ENCODE measurements at places on chromosomes 16 and 17.

- DNase-seq, result no peak
These were observed 5.3 kb downstream of the CYGB start for GRCh38 chr17:76532072-76532651.

DNA sequence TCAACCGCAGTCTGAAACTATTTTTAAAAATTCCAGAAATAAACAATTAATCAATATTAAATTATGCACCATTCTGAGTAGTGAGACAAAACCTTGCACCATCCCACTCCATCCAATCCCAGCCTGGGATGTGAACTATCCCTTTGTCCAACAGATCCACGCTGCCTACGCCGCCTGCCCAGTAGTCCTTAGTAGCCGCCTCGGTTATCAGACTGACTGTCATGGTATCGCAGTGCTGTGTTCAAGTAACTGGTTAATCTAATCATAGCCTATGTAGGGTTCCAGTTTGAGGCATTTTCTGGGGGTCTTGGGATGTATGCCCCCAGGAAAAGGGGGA, 437.7 kb downstream of the HS3ST3B1 start:
- no peak for DNase-seq

DNA sequence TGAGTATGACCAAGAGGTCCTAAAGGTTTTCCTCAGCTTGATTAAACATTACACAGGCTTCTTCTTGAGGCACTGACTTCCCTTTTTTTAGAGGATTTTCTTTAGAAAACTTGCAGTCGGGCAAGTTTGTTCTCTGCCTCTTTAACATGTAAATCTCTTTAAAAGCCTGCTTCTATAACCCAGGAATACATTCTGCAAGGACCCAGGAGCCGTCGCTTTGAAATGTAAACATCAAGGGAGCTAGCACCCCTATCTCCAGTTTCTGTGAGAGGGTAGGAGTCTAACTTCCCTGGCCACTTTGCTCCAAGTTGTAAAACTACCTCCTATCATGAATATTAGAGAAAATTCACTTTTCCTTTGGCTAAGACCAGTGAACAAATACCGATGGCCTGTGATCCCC, 201.5 kb upstream of the CPHXL start:
- DNase-seq, result no peak

DNA sequence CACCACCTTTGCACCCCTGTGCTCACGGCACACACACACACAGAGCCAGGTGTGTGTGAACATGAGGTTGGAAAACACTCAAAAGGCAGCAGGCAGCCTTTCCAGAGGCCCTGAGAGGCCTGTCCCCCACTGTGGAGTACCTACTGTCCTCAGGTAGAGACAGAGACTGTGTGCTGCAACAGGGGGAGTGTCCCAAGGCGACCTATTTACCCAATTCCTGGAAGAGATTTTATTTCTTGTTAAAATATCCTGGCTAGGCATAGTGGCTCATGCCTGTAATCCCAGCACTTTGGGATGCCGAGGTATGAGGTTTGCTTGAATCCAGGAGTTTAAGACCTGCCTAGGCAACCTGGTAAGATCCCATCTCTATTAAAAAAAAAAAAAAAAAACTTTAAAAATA, 108.5 kb downstream of the COPRS start:
- no peak for DNase-seq

DNA sequence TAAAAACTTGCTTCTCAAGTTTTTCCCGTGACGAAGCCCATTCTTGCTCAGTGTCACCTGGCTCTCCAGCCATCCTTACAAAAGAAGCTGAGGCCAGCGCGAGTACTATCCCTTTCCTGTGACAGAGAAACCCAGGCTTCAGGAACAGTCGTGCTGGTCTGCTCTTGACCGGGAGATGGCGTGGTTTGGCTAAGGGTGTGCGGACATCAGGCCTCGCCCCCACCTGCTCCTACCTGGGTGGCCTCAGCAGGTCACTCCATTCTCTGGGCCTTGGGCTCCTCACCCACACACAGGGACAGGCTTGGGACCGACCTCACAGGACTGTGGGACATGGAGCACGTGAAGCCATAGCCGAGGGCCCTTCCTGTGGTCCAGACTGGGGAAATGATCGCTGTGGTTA, 75.2 kb upstream of the CIBAR2 start:
- DNase-seq, result no peak

GRCh38 chr16:78407191-78407590, 307.7 kb downstream of the WWOX start:
- DNase-seq, result no peak

GRCh38 chr17:43998552-43998951, 5.9 kb upstream of the NAGS start:
- DNase-seq, result no peak

DNA sequence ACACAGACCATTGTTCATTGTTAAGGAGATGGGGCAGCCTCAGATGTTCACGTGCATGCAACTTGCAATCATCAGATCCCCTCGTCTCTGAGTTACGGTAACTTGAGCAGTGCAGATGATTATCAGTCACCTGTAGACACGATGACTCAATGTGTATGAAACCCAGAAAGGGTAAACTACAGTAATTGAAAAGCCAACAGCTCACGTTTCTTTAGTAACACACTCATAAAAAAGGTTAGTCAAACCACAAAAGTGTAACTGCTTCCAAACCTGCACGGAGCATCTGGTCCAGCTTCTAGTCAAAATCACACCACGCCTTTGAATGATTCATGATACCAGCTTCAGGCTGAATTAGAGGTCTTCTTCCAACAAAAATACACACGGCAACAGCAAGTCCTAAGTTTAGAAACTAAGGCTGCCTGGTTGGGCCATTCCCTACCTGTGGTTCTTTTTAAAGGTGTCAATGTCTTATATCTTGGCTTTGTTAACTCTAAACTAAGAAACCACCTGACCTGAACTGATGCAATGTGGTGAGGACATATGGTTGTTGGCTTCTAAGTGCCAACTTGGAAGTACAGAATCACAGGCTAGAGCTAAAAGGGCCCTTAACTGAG, 32.3 kb downstream of the GRB7 start:
- no peak for DNase-seq

- no peak for DNase-seq
These were observed 27.4 kb upstream of the SLC38A10 start for GRCh38 chr17:81322271-81323082.

- no peak for DNase-seq
These were observed 72.0 kb upstream of the KSR1 start for GRCh38 chr17:27384261-27384701.

- DNase-seq, result no peak
These were observed 51.8 kb upstream of the CDC42EP4 start for GRCh38 chr17:73363442-73364154.

All from SK-N-MC (cell line).